LoVo (cell line): ENCODE measurements at places on chromosomes 12 and 14.
A peak's percentile ranks its signal among the peaks of the same experiment; 100 is the strongest.

DNA sequence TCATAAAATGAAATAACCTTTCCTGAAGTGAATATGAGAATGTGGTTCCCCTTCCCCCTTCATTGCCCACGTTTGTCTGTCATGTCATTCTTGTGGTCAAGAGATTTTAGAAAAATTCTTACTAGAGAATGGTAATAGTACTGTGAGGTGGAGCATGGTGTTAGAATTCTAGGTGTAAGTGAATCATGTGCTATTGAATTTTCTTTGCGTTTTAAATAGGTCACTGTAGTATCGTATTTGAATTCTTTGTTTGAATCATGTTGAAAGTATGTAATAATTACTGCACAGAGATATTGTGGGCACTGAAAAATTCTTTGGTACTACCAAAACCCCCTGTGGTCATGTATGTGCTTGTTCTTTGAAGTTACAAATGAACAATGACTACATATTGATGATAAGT, 49.9 kb downstream of the FUT8 start:
- no peak for DNase-seq

GRCh38 chr14:72902801-72903530, 9.1 kb upstream of the DPF3 start:
- DNase-seq, result no peak

- DNase-seq, result no peak
Measured at GRCh38 chr14:98298481-98299244, 973.3 kb downstream of the BCL11B start.

DNA sequence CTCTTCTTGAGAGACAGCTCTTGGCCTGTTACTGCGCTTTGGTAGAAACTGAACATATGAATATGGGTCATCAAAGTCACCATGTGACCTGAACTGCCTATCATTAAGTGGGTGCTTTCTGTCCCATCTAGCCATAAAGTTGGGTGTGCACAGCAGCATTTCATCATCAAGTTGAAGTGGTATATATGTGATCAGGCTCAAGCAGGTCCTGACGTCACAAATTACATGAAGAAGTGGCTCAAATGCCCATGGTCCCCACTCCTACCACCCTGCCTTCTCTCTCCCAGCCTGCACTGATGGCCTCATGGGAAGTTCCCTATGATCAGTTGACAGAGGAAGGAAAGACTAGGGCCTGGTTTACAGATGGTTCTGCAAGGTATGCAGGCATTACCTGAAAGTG, 308.8 kb upstream of the MGAT4C start:
- DNase-seq, result no peak

DNA sequence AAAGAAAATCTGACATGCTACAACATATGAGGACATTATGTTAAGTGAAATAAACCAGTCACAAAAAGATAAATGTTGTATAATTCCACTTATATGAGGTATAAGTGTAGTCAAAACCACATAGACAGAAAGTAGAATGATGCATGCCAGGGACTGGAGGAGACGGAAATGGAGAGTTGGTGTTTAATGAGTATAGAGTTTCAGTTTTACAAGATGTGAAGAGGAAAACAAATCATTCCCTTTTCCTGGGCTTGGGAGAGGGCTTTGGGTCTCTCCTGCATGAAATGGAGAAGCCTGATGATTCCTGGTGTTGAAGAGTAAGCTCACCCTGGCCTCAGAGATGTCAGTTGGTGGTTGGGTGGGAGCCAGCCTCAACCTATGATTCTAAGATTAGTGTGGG, 158.4 kb upstream of the PLXNC1 start:
- no peak for DNase-seq

DNA sequence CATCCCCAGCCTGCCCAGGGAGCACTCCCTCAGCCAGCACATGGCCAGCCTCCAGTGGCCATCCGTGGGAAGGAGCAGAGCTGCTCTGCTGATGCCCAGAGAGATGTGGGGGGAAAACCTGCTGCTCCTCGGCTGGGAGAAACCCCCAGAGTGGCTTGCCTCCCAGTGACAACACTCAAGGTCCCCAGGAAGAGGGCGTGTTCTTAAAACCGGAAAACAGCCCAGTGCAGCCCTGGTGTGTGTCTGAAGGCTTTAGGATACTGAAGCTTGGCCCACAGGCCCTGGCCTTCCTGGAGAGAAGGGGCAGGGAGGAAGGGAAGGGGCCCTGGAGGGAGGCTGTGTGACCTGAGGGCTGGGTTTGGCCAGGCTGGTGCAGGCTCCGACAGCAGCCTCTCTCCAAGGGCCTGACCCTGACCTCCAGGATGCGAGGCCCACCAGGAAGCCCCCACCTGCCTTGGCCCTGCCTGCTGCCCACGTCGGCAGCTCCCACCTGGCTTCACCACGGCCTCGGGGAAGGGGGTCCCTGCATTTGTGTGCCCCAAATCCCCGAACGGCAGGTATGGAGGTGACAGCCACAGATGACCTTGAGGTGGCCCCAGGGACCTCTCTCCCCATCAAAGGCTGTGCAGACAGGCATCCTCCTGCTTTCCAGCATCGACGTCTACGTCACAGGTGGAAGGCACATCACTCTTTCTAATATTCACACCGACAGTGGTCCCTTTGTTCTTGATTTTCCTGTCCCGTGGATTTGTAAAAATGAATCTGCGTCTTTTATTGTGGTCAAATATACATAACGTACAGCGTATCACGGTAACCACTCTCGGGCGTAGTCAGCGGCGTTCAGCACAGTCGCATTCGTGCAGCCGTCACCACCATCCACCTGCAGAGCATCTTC, 190.0 kb upstream of the C14orf180 start:
- DNase-seq, result no peak

DNA sequence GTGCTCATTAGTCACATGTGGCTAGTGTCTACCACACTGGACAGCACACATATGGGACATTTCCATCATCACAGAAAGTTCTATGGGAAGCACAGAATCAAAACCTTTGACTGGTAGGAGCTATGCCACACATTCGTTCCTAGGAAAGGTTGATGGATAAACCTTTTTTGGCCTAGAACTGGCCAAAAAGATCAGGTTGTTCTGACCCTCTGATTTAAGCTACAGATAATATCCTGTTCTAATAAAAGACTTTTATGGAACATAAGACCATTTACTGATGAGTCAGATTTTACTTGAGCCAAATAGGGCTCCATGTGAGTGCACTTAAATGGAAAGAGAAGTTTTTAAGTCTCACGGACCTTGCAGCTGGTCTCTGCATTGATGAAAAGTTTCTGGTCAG, 143.2 kb downstream of the SLC15A4 start:
- no peak for DNase-seq

GRCh38 chr12:98352835-98353234, 162.6 kb upstream of the TMPO start:
- DNase-seq, result no peak

- DNase-seq, result peak; percentile 82
Measured at GRCh38 chr12:71840231-71840847, 780 bp downstream of the TBC1D15 start.

DNA sequence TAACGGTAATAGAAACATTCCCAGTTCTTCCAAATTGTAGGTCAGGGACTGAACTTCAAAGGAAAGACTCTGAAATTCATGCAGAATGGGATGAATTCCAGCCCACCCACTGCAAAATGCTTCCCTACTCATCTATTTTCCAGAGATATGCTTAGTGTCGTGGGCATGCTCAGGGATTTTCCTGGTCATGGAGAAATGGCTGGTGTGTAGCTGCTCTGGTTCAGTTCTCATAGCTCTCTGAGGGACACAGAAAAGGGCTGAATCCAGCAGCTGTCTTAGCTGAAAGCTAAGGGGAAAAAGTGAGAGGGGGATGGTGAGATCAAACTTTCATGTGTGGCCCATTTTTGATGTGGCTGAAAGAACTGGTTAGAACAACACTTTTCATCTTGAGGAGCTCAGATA, 72.9 kb upstream of the KRAS start:
- DNase-seq, result no peak

DNA sequence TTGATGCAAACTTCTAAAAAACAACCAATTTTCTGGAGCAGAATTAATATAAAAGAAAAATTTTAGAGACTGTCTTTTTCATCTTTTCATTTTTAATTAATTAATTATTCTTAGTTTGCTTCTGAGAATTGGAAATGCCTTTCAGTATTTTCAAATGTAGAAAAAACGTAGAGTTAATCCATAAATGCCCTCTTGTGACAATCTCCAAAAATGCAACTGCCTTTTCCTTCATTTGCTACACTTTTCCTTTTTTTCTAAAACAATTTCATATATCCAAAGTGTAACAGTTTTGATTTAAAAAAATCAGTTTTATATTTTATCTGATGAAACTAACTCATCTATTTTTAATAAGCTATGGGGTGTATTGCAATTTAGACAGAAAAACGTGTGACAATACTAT, 409.3 kb downstream of the PRKD1 start:
- DNase-seq, result no peak

DNA sequence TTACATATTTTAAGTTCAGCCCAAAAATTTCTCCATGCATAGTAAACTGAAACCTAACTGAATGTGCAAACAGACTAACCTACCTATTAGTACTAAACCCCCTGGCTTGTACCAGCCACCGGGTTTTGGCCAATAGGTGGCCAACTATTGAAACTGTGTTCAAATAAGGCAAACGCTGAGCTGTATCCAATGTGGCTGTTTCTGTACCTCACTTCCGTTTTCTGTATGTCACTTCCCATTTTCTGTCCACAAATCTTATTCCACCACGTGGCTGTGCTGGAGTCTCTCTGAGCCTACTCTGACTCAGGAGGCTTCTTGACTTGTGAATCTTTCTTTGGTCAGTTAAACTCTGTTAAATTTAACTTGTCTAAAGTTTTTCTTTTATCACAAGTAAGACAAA, 6.0 kb upstream of the FBXO34 start:
- no peak for DNase-seq

GRCh38 chr14:61112506-61112905, 131.5 kb downstream of the SLC38A6 start:
- DNase-seq, result no peak

GRCh38 chr14:90903101-90903500, 86.9 kb upstream of the TTC7B start:
- peak; percentile 55 for DNase-seq

GRCh38 chr12:92213166-92213565, 67.5 kb upstream of the BTG1 start:
- DNase-seq, result no peak

GRCh38 chr12:32488132-32488531, 88.8 kb downstream of the FGD4 start:
- DNase-seq, result no peak

DNA sequence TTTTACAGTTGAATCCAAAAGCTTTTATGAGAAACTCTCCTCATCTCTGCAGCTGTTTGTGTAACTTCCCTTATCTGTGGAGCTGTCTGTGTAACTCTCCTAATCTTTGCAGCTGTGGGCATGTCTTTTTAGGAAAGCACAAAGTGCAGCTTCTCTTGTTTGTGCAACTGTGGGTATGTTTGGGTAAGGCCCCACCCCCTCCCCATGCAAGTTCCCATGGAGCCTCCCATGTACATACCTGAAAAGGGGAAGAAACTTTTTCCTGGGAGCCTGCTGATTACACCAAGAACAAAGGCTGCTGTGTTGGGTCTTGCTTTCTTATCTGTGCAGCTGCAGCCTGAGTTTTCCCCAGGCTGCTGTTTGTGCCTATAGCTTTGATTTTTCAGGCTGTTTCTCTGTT, 42.7 kb upstream of the CDKN3 start:
- no peak for DNase-seq

DNA sequence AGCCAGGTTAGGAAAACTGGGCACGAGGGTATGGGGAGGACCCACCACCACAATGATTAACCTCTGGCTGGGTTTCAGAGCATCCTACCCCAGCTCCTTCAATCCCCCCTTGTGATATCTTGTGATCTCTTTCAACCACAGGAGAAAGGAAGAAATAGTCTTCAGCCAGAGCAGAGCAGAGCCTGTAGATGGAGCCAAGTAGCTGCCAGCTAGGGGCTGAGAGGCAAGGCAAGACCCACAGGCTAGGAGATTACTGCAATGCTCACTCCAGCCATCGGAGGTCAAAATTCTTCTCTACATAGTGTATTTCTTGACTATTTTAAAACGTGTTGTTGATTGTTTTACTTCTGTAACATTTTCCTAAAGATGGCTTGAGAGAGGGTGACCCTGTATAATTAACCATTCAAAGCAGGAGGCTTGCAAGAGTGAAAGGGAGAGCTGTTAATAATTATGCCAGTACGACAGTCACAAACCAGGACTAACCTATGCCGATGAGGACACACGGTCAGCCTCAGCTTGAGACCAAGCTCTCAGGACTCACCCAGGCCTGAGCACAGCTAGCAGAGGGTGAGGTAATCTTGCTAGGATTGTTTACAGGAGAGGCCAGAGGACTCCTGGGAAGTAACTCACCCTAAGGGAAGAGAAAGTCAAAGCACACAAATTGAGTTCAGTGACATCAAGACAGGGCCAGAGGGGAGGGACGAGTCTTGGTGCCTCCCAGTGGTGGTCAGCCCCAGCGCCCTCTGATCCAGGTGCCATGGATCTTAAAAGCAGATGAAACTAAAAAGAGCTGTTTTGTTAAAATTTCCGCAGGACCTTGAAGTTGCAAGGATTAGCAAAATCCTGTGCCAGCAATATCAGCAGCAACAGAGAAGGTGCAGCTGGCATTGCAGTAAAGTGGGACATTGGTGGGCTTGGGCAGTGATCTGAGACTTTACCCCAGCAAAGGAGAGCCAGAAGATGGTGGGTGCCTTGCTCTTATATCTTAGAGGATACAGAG, 29.8 kb upstream of the CDKN3 start:
- DNase-seq, result peak; percentile 56

GRCh38 chr12:67028529-67028928, 240.6 kb upstream of the CAND1 start:
- no peak for DNase-seq

DNA sequence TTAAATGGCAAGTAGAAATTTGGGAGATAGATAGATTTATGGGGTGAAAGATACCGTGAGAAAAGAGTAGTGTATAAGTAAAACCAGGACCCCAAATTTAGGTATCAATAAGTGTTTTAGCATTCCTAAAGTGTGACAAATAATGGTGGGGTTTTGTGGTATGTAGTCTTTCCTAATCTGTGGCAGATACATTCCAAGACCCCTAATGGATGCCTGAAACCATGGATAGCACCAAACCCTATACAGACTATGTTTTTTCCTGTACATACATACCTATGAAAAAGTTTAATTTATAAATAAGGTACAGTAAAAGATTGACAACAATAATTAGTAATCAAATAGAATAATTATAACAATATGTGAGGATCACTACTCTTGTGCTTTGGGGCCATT, 14.4 kb upstream of the TCP11L2 start:
- DNase-seq, result no peak

- DNase-seq, result no peak
Measured at GRCh38 chr12:119446459-119446858, 111.9 kb downstream of the CCDC60 start.

- DNase-seq, result peak; percentile 71
Measured at GRCh38 chr14:64879635-64880220, at the start of gene SPTB. Gene SPTB (minus strand): TSS chr14:64879907. CDS start chr14:64823094, 56,813 bp downstream.

DNA sequence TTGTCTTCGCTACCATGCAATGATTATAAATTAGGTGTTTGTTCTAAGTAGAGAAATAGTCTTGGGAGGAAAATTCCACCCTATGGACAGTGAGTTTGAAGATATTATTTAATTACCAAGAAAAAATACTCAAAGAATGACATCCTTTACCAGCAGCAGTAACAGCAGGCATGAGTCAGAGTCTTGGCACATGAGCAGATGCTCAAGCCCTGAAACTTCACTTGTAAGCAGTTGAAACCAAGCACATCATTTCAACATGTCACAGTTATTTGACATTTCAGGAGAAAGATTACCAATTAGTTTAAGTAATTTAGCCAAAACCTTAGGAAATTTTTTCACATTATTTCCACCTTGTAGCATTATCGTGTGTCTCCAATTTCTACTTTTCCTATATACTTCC, 99.2 kb downstream of the C12orf50 start:
- no peak for DNase-seq
